ENCODE measurements at places on chromosomes 5 and 9. TPM values are rescaled to one million over a fixed set of nuclear protein-coding genes. Genes with fewer than 3 reads are reported as not detected.

The PCSK1 gene
- total RNA-seq: not detected

The RAPGEF6 gene
- total RNA-seq: 19.4 TPM

The XRCC4 gene
- 7.6 TPM for total RNA-seq

The GDA gene
- total RNA-seq: 70.0 TPM

The PPP3R2 gene
- not detected for total RNA-seq

The CD14 gene
- total RNA-seq: 104 TPM

The CDC14B gene
- 24.7 TPM for total RNA-seq

The FIBCD1 gene
- 6.0 TPM for total RNA-seq

The FAM200C gene
- total RNA-seq: 5.4 TPM

The AMBP gene
- 1,366 TPM for total RNA-seq

The AK1 gene
- 142 TPM for total RNA-seq

The SLC1A1 gene
- total RNA-seq: 109 TPM

The SELENOP gene
- total RNA-seq: 510 TPM

The FGF18 gene
- total RNA-seq: 0.63 TPM

The NCS1 gene
- 50.3 TPM for total RNA-seq

The ADGRD2 gene
- total RNA-seq: not detected

The PIP5K1B gene
- total RNA-seq: 14.0 TPM

The TBC1D9B gene
- 149 TPM for total RNA-seq

The PHYHD1 gene
- total RNA-seq: 14.6 TPM

The FOXD4L6 gene
- not detected for total RNA-seq

The GABRB2 gene
- 0.72 TPM for total RNA-seq

The FAM151B gene
- total RNA-seq: 3.0 TPM

Measured in mucosa of gallbladder (tissue), 1 donor.